ENCODE measurements at places on chromosomes 11 and 22.

DNA sequence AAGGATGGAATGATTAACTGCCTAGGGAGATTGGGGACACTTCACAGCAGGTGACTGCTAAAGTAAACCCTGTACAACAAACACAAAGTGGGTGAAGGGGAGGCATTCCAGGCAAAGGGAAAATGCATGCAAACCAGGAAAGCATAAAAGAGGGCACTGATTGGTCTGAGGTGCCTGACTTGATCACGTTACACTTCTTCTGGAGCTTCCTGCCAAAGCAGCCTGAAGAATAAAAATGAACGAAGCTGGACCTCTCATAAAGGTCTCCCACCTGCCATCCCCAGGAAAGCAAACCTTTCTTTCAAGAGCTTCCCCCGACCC, 46.7 kb upstream of the SCUBE2 start:
- peak; percentile 86 for DNase-seq

DNA sequence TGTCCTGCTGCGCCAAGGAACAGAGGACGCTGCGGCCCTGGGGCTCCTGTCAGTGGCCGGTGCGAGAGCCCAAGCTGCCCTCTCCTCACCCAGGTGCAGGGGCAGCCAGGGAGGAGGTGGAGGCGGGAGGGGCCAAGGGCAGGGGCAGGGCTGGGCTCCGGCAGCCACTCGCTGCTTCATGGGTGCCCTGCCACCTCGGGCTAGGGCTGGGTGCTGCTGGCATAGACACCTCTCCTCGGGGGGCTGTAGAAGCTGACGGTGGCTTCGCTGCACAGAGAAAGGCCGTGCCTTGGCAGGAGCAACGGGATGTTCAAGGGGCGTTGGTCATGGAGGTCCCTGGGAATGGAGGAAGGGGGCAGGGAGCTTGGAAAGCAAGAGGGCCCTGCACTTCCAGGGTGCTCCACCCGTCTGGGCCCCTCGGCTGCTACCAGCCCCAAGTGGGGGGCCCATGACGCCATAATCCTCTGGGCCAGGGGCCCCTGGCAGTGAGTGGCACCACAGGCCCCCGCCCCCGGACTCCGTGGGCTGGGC, 1.6 kb upstream of the TBX1 start:
- no peak for DNase-seq

GRCh38 chr22:23576681-23577080, 3.4 kb downstream of the IGLL1 start:
- DNase-seq: no peak

DNA sequence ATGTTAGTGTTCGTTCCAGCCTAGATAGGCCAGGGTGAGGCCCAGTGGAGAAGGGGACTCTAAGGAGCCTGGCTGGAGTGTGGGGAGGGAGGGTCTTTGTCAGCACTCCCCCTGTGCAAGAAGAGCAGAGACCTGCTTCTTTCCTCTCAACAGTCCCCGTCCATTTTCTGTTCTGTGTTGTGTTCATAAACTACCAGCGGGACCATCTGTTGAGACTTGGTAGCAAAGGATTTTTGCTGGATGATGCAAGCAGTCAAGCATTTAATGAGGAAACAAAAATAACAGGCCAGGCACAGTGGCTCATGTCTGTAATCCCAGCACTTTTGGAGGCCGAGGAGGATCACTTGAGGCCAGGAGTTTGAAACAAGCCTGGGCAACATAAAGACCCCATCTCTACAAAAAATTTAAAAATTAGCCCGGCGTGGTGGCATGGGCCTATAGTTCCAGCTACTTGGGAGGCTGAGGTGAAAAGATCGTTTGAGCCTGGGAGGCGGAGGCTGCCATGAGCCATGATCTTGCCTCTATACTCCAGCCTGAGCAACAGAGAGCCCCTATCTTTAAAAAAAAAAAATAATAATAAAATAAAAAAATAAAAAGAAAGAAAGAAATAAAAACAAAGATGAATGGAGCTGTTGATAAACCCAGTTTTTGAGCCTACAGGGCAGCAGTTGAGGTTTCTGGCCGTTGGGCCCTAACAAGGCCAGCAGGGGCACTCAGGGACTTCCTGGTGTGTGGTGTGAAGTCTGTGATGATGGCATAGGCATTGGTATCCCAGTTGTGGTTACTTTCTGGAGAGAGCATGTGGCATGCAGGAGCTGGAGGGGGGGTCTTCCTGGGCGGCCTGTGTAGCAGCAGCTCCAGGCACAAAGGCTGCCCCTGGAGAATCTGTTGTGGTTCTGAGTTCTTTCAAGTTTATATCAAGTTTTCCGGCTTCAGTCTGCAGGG, 1.7 kb upstream of the TXNRD2 start:
- DNase-seq: no peak

DNA sequence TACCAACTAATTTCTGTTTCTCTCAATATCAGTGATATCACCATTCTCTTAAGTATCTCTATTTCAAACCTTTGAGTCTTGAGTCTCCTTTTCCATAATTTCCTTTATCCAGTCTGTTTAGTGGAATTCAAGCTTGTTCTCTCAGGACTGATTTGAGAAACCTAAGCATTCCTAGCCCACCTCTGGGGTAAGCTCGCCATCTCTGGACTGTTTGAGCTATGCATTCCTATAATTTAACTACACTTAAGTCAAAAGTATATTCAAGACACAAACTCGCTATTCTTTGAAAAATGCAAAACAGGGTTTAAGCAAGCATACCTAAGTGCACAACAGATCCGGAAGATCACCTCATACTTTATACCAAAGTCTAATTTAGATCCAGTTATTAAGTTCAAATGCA, 2.1 kb upstream of the DLAT start:
- peak; percentile 27 for DNase-seq

DNA sequence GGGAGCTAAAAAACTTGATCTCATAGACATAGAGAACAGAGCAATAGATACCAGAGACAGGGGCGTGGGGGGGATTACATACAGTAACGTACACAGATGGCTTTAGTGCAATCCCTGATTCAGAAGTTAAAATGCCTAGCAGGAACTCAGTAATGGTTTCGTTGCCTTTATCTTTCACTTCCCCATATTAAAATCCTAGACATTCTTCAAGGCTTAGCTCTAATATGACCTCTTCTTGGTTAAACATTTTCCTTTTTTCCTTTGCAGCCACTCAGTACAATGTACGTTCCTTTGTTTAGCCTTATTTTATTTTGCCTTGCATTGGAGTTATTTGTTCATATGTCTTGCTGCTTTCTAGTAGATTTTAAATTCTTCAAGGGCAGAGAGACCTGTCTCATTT, 104.9 kb downstream of the C11orf87 start:
- DNase-seq: no peak

DNA sequence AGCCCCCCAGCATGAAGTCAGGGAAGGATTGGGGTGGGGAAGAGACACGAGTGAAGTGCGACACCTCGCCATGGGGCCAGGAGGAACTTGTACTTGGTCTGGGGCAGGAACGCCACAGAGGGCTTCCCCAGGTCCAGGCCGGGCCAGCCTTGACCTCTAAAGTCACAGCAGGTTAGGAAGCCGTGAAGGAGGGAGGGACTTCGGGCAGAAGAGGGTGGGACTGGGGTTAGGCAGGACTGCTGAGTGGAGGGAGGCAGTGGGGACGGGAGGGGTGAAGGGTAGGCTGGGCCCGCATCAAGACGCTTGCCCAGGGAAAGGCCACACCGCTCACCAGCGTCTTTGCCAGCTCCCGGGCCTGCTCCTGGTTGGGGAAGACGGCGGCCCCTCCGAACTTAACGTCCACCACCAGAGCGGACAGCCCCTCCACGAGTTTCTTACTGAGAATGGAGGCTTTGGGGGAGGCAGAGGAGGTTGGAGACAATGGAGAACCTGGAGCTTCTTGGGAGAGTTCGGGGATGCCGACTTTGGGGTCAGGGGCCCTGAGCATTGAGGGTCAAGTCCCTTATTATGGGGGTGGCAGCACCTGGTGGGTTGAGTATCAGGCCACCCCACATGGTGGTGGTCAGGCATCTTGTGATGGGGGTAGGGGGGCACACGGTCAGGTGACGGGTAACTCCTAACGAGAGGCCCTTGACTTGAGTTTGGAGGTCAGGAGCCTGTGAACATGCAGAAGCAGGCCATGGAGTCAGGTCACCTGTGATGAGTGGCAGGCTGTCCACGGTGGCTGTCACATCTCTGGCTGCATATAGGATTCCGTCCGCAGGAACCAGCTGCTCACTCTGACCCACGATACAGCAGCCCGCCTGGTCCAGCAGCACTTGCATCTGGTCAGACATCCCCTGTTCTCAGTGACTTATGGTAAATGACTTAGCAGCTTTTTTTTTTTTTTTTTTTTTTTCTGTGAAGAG, 1.7 kb upstream of the SCO2 start:
- DNase-seq: peak; percentile 58
